ENCODE measurements at places on chromosomes 2 and 18.

GRCh38 chr2:18132697-18133096 is 254.2 kb downstream of the KCNS3 start:
- no peak for DNase-seq

DNA sequence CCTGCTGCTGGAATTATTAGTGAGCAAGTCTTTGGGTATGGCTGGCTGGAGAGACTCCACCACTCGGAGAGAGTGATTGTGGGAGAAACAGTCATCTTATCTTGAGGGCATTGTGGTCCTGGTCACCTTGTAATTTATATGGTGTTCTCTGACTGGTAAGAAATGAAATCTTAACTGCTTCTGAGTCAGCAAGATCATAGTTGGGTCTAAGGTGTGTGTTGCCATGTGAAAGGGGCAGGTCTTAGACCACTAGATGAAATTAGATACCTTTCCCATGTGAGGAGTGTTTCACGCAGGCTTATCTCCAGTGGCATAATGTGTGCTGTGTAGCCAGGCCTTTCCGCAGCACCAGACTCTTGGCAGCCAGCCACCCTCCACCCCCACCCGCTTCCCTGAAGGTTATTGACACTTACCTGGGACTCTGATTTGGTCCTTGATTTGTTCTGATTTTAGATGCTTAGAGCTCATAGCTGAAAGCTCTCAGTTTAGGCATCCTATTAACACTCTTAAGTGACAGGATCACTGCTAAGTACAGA is 7.7 kb downstream of the MAPRE3 start:
- no peak for DNase-seq

DNA sequence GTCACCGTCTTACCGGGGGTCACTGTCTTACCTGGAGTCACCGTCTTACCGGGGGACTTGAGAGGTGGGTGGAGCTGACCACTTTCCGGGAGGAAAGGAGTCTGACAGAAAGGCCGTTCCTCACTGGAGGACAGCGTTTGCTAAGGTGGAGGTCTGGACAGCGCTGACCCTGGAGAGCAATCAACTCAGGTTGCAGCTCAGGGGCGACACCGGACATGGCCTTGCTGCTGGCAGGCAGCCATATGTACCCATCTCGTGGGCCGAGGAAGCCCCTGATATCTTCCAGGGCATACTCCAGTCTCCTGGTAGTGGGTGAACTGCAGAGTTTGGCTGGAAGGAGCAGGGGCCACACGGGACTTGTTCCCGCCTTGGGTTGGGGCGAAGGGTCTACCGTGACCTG is 234.6 kb upstream of the MYT1L start:
- DNase-seq, result no peak

DNA sequence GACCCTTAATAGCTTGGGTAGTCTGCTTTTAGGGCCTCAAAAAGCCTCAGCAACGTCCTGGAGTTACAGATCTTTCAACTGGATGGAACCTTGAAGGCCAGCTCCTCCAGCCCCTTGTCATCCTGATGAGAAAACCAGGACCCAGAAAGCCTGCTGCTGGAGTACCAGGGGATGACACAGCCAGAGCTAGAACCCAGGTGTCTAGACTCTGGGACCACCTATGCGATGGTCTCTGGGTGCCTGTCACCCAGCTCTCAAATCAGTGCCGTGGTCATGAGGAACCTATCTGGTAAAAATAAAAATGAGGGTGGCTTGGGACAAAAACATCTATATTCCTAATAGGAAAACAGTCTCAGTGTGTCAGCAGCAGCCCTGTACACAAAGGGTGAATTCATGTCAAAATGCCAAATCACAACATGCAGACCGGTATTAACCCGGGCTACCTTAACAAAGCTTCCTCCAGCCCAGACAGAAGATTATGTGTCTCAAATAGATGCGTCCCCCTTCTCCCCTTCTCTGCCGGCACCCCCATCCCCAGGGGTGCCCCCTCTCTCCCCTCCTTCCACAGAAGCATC is 28.5 kb downstream of the SMAD7 start:
- no peak for DNase-seq

GRCh38 chr2:37449761-37450296 is 105.4 kb downstream of the QPCT start:
- DNase-seq, result no peak

DNA sequence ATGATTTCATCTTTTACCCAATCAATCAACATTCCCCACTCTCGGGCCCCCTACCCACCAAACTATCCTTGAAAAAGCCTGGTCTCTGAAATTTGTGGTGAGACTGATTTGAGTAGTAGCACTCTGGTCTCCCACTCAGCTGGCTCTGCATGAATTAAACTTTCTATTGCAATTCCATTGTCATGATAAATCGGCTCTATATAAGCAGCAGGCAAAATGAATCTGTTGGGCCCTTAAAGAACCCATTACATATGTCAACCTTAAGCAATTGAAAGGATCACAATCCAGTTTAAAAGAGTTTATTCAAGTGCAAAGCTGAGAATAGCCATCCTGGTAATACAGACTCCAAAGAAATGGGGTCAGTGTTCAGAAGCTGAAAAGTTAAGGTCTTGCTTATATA is 68.2 kb downstream of the NEURL3 start:
- no peak for DNase-seq

- DNase-seq, result no peak
Observed at GRCh38 chr2:178479275-178479616, 846 bp upstream of the FKBP7 start.

DNA sequence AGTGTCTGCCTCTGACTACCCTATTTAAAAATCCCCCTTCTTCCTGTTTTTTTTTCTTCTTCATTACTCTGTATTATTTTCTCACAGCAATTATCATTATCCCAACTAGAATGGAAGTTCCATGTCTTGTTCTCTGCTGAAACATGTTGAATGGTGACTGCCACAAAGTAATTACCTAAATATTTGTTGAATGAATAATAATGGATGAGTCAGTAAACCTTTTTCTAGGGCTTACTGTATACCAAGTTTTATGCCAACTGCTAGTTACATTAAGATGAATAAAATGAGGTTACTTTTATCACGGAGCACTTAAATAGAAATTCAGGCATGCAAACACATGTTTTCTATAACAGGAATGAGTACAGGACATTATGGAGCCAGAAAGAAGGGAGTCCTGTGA is 490.6 kb downstream of the THSD7B start:
- DNase-seq, result no peak

DNA sequence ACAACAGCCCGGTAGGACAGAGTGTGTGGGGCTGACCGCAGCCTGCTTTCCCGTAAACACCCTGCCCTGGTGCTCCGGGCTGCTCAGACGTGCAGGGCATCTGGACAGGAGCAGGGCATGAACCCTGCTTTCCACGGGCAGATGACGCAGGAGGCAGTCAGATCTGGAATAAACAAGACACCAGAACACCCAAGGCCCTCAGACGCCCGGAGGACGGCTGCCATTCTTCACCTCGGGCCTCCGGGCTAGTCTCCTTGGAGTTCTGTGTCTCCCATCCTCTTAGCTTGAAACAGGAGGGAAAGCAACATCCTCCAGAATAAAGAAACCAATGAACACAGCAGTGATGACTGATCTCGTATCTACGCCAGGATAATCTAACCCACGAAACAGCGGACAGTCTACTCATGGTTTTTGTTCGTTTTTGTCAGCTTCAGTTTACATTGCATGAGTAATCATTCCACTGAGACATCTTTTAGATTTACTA is 7.3 kb downstream of the PXDN start:
- DNase-seq, result no peak

DNA sequence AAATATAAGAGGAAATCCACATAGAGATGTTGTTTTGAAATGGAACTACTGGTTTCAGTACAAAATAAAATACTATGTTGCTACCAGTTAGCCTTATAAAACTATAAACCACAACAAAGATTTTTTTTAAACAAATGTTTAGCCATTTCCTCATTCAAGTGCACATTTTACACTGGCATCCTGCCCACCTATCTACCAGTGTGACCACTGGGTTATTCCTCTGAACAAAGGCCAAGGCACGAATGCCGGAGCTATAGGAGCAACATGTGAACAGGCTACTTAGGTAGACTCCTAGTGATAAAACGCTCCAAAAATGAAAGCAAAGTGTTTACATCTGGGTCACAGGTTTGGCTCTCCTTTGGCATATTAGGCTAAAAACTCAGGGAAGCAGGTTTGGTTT is 31.8 kb upstream of the SULT1C4 start:
- no peak for DNase-seq

DNA sequence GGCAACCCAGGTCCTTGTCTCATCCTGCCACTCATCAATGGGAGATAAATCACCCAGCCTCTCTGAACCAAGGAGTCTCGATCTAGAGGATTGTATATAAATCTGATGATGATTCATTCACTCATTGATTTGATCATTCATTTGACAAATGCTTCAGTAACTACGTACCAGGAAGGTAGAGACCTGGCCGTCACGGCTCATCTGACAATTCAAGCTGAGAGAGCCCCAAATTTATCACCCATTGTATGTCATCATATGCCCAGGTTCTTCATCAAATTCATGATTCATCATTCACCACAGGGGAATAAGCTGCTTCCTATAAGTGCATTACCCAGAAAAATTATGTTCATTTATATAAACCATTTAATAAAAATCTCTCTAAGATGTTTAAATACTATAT is 116.9 kb downstream of the FAM161A start:
- DNase-seq, result no peak

- DNase-seq, result no peak
Observed at GRCh38 chr2:2646433-2647051, 315.5 kb upstream of the MYT1L start.

DNA sequence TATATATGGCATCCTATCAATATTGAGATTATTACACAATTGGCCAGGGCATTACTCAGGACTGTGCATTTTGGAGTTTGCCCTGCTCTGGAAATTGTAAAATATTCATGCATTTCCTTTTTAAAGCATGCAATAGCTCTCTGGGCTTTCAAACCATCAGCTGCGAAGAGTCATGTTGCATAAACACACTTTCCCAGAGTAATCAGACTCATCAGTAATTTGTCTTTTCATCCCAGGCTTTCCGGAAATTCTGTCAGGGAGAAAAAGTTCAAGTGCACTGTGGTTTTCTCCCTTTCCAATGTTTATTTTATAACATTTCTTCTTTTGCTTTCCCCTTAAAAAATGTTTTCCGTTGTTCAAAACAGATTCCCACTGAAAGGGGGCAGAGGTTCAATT is 38.9 kb upstream of the FHL2 start:
- DNase-seq, result no peak

DNA sequence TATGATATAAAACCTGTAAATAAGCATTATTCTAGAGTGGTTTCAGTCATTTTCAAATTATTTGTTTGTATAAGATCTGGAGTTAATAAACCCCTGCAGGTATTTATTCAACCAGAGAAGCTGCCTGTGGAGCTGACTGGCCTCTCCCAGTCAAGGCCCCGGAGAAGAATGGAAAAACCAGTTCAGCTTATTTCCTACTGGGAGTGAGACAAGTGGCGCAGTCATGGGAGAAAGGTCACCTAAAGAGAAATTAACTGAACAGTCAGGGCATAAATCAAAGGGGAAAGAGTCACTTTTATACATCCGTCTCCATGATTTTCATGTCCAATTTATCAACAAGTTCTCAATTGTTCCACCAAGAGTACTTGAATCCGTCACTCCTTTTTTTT is 240.9 kb downstream of the RNF152 start:
- no peak for DNase-seq

DNA sequence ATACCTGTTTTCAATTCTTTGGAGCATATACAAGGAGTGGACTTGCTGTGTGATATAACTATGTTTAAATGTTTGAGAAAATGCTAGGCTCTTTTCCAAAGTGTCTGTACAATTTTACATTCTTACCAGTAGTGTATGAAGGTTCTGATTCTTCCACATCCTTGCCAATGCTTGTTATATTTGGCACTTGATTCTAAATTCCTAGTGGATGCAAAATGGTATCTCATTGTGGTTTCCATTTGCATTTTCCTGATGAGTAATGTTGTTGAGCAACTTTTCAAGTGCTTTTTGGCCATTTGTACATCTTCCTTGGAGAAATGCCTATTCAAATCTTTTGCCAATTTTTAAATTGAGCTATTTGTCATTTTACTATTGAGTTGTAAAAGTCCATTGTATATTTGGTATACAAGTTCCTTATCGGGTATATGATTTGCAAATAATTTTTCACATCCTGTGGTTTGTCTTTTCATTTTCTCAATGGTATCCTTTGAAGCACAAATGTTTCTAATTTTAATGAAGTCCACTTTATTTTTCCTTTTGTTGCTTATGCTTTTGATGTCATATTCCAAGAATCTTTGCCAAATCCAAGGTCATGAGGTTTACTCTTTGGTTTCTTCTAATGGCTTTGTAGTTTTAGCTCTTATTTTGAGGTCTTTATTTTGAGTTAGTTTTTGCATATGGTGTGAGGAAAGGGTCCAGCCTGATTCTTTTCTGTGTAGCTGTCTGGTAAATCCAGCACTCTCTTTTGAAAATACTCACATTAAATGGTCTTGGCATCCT is 33.2 kb upstream of the CWC22 start:
- DNase-seq, result no peak

DNA sequence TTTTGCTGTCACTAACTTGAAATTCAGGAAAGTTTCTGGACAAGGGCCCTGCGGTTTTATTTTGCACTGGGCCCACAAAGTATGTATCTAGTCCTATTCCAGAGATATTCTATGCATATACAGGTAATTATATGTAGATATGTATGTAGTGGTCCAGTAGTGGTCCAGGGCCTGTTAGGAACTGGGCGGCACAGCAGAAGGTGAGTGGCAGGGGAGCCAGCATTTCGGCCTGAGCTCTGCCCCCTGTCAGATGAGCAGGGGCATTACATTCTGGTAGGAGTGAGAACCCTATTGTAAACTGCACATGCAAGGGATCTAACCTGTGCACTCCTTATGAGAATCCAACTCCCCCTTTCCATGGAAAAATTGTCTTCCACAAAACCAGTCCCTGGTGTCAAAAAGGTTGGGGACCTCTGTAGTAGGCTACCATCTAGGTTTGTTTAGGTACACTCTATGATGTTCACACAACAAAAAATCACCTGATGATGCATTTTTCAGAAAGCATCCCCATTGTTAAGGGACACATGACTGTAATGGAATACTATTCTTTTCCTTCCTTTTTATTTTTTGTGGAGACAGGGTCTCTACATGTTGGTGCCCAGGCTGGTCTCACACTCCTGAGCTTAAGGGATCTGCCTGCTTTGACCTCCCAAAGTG is 2.8 kb upstream of the PPP4R3B start:
- no peak for DNase-seq

- DNase-seq, result peak; percentile 22
Observed at GRCh38 chr18:75408554-75409506, 18.7 kb downstream of the SMIM21 start.

GRCh38 chr2:191701696-191702095 is 23.8 kb downstream of the NABP1 start:
- no peak for DNase-seq

DNA sequence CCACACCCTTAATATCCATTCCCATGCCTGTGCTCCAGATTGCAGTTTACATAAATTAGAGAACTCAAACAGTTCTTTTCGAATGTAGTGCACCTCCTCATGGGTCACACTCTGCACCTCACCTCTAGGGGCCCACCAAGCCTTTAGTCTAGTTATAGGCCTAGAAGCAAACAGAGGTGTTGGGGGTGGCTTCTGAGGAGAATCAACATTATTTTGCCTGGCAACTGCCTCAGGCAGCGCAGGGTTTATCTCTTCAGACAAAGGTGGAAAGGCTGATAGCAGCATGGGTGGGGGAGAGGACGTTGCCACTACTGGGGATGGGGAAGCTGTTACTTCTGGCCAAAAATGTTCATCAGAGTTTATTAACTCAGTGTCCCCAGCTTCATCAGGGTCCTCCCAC is 5.0 kb upstream of the GYPC start:
- DNase-seq, result no peak

GRCh38 chr2:227657199-227657845 is 9.3 kb upstream of the SCYGR5 start:
- DNase-seq, result no peak

GRCh38 chr2:14806613-14807012 is 174.1 kb downstream of the LRATD1 start:
- no peak for DNase-seq

- DNase-seq, result no peak
Observed at GRCh38 chr2:12381543-12382325, 335.0 kb upstream of the TRIB2 start.
